NCI-H446 (cell line): ENCODE measurements at places on chromosomes 2 and 18.

GRCh38 chr18:2096551-2096950, 474.8 kb downstream of the METTL4 start:
- DNase-seq: no peak

- DNase-seq: no peak
Observed at GRCh38 chr2:48049371-48049770, 143.1 kb upstream of the FBXO11 start.

GRCh38 chr18:2879889-2880288, 33.1 kb downstream of the EMILIN2 start:
- DNase-seq: no peak

DNA sequence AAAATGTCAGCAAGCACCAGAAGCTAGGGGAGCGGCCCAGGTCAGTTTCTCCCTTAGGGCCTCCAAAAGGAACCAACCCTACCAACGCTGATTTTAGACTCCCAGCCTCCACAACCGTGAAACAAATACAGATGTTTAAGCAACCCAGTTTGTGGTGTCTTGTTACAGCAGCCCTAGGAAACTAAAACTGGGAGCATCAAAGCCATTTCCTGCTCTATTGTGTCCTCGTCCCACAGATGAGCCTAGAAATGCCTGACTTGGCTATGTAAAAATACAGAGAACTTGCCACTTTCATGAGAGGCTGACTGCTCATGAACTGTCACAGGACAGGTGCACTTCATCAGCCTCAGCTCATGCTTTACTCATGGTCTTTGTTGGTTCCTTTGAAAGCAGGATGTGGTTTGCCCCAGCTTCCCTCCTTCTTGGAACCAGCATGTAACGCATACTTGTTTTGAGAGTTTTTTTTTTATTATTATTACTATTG, 97.6 kb upstream of the SLC39A10 start:
- no peak for DNase-seq

- DNase-seq: no peak
Observed at GRCh38 chr2:20541651-20542050, 94.8 kb downstream of the RHOB start.

GRCh38 chr2:144343145-144343544, 176.8 kb downstream of the ZEB2 start:
- DNase-seq: no peak

GRCh38 chr2:75925331-75926024, 214.8 kb upstream of the GCFC2 start:
- no peak for DNase-seq
